AG10803 (cell line): ENCODE measurements at places on chromosomes 6 and 20.

DNA sequence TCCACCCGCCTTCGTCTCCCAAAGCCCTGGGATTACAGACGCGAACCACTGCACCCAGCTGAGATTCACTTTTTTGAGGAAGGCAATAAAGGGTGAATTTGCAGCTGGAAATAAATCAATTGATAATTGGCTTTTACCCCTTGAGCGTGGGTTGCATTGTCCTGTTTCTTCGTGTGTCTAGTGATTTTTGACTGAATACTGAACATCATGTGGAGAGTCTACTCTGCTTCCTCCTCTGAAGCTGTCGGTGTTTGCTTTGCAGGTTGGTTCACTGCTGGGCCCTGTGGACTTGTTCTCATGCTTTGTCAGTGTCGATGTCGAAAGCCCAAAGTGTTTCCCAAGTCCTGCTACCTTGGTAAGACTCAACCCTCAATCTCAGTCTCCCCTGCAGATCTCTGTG lies 5.8 kb upstream of the EEF1A2 start:
- no peak for DNase-seq

DNA sequence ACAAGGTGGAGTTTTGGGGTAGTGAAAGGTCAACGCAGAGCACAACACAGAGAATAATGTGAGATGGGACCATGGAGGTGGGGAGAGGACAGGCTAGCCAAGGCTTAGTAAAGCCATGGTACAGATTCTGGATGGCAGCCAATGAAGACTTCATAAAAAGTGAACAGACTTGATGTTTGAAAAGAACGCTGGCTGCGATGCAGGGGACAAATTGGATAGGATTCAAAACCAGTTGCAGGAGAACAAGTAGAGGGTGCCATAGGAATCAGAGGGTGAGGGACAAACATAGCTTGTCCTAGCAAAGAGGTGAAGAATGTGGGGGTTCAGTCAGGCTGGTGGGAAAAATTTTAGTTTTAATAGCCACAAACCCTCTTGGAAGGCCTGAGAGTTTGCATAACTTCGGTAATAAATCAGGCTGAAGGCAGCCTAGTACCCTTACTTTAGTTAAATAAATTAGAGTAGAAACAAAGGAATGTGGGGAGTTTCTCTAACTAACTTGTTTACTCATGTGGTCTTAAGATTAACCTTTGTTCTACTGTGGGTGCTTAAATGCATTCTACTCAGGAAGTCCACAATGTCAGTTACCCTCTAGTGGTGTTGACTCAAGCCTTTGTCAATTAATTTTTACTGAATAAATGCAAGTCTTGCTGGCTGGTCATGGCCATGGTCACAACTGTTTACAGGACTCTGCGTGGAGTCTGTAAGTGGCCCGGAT lies 216.4 kb downstream of the C6orf118 start:
- peak; percentile 23 for DNase-seq

- no peak for DNase-seq
These were observed 854.2 kb downstream of the PHF3 start for GRCh38 chr6:64489763-64490162.

GRCh38 chr6:107066697-107067659 lies 39.0 kb downstream of the MTRES1 start:
- no peak for DNase-seq

GRCh38 chr20:61759286-61760065 lies 306.2 kb downstream of the TAF4 start:
- DNase-seq = no peak

- peak; percentile 53 for DNase-seq
These were observed 24.6 kb downstream of the RIPOR2 start for GRCh38 chr6:24910961-24911725.

DNA sequence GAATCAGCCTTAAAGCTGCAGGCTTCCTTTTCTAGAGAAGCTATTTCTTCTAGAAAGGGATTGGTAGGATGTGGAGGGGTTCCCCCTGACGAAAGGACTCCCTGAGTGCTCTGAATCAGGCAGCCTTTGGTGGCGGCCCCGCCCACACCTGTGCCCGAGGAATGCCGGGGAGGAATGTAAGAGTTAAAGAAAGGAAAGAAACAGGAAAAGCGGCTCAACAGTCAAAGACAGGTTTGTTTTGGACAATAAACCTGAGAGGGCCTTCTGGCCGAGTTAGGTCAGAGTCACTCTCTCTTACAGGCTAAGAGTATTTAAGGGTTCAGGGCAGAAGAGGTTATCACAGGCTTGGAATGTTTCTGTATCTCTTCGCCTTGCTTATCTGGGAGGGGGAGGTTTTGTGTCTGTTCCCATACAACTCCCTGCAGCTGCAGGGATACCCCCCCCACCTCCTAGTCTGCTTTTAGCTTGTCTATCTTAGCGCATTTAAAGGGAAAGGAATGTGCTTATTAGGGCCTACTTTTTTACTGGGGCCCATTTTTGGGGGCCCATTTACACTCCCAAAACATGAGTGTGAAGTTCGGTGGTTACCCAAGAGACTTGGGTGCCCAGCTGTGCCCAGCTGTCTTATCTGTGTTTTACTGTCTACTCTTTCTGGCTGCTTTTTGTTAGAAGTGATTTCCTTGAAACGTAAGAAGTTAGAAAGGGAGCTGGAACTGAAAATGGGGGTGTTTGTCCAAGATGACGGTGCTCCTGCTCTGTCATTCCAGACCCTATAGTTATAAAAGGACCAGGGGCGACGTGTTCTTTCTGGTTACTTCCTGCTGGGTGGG lies 32.8 kb downstream of the DYNLT1 start:
- no peak for DNase-seq
